NCI-H524 treated with DMSO at 0.1 percent for 48 hours (cell line): ENCODE measurements at places on chromosomes 7 and 10.

- DNase-seq, result peak; percentile 28
Measured at GRCh38 chr10:84265418-84265817, 20.6 kb downstream of the RGR start.

GRCh38 chr7:43695365-43695764, 34.0 kb downstream of the COA1 start:
- no peak for DNase-seq

GRCh38 chr10:74896788-74897527, 70.6 kb downstream of the KAT6B start:
- DNase-seq, result no peak

- DNase-seq, result no peak
Measured at GRCh38 chr7:152523916-152524315, 88.1 kb upstream of the KMT2C start.

DNA sequence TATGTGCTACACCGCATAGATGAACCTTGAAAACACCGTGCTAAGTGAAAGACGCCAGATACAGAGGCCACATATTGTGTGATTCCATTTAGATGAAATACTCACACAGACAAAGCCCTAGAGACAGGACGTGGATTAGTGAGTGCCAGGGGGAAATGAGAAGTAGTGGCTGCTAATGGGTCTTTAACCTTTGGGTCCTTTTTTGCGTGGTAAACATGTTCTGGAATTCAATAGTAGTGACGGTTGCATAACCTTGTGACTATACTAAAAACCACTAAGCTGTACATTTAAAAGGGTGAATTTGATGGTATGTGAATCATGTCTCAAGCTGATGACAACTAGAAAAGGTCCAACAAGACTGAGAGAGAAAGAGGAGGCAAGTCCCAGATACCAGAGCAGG, 15.6 kb downstream of the SMKR1 start:
- no peak for DNase-seq

DNA sequence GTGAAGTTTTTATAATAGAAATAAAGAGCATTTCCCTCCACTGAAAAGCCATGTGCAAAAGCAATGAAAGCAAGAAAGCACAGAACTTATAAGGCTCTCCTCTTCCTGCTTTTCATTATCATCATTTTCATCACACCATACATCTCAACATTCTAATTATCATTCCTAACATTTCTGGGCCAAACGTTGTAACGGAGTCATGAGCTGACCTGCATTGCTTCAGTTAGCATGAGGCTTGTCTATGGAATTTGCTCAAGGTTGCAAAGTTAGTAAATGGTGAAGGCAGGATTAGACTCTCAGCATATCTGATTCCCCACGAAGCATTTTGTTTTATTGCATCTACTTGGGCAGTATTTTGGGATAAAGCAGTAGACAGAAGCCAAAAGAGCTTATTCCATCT, 11.4 kb downstream of the SCIN start:
- DNase-seq, result no peak

DNA sequence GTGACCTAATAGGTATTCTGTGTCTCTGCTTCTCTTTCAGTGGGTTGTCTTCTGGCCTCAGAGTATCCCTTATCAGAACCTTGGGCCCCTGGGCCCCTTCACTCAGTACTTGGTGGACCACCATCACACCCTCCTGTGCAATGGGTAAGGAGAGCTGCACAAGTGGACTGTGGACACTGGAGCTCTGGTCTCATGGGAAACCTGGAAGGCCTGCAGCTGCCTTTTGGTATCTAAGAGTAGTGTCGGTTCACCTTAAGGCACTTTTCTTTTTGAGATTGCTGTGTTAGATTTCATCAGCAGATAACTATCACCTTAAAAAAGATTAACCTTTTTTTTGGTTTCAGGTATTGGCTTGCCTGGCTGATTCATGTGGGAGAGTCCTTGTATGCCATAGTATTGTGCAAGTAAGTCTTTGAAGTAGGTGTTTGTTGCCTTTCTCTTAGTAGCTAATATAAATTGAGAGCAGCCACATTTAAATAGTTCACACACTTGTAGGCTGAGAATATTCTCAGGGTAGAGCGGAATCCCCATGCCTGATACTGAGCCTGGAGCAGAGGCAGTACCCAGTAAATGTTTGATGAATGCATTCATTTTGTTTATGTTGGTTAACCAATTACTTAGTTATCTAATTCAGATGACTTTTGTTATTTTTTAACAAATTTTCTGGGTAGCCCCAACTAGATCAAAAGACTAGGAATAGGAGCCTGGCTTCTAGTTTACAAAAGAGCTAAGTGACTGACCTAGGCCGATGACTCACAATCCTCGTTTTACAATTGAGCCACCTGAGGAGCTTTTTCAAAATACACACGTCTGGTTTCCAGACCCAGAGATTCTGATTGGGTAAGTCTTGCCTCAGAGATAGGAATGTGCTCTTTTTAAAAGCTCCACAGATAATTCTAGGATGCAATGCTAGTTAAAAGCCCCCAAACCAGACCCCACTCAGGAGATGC, 3.6 kb downstream of the TMEM254 start:
- DNase-seq, result no peak

DNA sequence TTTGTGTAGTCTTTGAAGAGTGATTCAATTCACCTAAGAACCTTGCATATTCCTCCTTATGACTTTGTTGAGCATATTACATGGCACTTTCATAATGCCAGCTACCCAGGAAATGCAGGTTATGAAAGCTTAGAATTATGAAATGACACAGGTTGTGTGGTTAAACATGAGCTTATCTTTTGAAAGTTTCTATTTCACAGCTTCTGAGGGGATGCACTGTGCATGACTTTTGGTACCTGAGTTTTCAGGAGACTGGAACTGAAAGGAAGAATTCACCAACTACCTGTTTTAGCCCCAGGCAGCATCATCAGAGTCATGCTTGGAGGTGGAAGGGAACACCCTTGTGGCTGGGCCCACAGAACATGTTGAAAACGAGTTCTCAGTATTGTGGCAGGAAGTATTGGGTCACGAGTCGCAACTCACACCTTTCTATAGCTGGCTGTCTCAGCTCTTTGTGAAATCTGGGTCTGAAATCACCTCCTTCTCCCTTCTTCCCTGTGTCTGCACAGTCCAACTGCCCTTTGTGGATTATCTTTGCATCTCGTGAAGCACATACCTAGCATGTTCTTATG, 228.2 kb downstream of the PTEN start:
- no peak for DNase-seq

DNA sequence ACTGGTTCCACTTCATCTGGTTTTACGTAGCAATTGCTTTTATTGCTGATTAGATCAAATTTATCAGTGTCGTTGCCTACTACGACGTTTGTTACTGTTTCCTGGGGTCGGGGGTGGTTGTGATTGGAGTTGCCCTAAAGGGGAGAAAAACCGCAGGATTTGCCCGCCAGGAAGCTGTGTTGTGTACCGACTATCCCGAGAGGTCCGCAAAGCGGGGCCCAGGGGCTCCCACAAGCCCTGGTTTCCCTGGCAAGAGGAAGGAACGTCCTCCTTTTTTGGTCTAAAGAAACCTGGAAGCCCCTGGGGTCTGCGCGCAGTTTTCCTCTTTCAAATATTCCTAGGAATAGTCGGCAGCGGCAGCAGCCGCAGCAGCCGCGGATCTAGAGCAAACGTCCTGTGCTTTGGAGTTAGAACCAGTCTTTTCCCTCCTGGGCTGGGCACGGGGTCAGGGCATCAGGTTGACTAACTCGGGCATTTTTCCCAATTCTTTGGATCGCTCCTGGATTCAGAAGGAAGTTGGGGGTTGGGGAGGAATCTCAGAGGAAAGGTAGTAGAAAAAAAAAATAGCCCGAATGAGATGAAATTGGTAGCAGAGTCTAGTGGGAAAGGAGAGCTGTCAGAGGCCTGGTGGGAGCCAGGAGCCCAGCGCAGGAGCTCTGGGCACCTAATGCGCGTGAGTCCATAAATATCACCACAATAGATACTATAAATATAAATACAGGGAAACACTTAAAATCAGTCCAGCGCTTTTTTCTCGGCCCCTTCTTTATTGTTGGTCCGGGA, 4.6 kb downstream of the VAX1 start:
- DNase-seq, result no peak

GRCh38 chr10:126459878-126460481, 71.7 kb upstream of the ADAM12 start:
- DNase-seq, result no peak

- DNase-seq, result no peak
Measured at GRCh38 chr10:58587676-58588075, 75.0 kb downstream of the BICC1 start.

DNA sequence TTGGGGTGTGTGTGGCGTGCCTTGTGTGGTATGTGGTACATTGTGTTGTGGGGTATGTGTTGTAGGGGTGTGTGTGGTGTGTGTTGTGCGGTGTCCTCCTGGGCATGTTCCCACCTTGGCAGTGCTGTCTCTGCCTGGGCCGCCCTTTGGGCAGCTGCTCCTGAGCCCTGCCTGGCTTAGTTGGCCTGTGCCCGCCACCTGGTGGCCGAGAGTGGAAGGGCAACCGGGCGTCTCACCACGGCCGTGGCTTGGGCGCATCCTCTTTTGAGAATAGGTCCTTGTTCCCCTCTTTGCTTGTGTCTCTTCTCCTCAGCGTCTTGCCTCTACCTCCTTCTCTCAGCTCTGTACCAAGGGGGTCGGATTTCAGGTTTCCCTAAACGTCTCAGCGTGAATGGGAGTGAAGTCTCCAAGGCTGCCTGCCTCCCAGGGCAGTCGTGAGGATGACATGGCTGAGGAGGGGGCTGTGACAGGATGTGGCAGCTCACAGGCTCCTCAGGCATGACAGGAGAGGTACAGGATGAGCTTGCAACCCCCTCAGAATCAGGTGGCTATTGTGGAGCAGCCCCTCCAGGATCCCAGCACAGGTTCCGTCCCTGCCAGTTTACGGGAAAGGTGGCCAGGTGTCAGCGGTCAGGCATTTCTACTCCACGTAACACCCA, 98.4 kb upstream of the PODXL start:
- no peak for DNase-seq

GRCh38 chr10:36779238-36779846, 346.1 kb upstream of the ANKRD30A start:
- no peak for DNase-seq

DNA sequence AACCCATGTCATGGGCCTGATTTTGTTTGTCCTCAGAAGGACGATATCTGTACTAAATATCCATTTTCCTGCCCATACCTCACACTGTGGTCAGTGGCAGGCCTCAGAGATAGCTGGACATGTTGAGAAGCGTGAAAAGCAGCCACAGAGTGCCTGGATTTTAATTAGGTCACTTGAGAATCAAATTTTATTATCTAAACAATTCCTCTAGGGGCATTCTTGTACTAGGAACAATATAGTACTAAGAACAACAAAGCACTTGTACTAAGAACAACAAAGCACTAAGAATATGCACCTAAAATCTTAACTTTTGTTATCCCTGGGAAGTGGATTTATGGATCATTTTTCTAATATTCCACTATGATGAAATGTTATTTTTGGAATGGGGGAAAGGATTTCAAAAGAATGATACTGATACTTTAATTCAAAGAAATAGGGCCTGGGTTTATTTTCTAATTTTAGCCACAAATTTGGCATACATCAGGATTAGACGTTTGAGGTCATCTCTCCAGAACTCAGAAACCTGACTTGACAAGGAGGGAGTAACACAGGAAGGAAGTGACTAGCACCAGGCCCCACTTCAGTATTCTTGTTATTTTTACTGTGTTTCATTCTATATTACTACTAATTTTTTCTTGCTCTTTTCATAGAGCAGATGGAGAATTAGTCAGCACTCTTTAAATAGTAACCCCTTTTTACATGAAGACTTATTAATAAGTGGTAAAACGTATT, 112.2 kb downstream of the EXOC4 start:
- DNase-seq, result no peak

DNA sequence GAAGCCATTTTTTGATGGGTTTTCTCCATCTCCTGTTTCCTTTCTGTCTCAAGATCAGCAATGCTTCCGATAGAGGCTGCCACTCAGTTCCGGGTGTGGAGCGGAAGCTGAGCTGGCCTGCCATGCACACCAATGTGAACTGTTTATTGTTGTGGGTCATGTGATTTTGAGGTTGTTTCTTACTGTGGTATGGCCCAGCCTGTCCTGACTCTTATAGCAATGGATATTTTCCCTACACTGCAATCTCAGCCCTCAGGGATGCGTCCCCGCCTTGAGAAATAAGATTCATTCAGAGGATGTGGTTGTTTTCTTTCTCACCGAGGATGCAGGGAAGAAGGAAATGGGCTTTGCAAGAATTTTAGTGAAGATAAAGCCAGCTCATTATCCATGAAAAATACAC, 134.7 kb downstream of the PFKFB3 start:
- no peak for DNase-seq

GRCh38 chr7:123917878-123918277, 7.2 kb upstream of the SPAM1 start:
- DNase-seq, result no peak

DNA sequence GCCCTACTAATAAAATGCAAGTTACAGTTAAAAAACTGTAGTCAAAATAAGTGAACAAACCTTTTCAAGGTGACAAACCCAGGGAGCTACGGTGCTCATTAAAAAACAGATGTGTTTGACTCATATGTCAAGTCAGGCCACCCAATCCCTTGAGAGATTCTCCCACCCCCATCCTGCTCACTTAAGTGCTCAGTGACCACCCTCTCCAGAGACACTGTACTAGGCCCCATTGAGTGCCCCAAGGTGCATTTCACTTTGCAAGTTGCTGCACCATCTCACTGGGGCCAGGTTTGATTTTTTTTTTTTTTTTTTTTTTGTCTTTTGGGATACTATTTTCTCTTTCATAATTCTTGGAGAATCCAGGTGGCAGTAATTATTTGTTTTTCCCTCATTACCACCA, 1.9 kb downstream of the ERV3-1 start:
- no peak for DNase-seq

GRCh38 chr10:48901319-48901718, 38.3 kb downstream of the LRRC18 start:
- no peak for DNase-seq

DNA sequence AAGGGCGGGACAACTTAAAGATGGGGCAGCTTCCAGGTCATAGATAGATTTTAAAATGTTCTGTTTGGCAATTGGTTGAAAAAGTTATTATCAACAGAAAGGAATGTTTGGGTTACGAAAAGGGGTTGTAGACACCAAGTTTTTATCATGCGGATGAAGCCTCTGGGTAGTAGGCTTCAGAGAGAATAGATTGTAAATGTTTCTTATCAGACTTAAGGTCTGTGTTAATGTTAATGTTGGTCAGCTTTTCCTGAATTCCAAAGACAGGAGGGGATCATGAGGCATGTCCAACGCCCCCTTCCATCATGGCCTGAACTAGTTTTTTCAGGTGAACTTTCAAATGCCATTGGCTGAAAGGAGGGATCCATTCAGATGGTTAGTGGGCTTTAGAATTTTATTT, 84.2 kb upstream of the KIF5B start:
- no peak for DNase-seq

DNA sequence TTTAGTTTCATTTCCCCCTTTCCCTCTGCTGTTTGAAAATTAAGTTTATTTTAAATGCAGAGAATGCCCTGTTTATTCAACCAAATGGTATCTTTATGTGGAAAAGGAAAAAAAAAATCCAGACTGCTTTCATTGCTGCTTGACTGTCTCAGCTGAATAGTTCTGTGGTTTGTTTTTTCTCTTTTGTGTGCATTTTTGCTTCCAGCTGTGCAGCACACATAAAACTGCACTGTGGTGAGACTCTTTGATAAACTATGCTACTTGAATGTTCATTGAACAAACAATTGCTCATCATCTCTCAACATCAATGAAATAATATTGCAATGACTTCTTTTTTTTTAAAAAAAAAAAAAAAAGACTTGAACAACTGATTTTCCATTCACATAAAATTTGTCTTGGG, 78.6 kb upstream of the GLI3 start:
- no peak for DNase-seq
